NCI-H1436 treated with DMSO at 0.1 percent for 48 hours (cell line): ENCODE measurements at places on chromosomes 16 and 17.

DNA sequence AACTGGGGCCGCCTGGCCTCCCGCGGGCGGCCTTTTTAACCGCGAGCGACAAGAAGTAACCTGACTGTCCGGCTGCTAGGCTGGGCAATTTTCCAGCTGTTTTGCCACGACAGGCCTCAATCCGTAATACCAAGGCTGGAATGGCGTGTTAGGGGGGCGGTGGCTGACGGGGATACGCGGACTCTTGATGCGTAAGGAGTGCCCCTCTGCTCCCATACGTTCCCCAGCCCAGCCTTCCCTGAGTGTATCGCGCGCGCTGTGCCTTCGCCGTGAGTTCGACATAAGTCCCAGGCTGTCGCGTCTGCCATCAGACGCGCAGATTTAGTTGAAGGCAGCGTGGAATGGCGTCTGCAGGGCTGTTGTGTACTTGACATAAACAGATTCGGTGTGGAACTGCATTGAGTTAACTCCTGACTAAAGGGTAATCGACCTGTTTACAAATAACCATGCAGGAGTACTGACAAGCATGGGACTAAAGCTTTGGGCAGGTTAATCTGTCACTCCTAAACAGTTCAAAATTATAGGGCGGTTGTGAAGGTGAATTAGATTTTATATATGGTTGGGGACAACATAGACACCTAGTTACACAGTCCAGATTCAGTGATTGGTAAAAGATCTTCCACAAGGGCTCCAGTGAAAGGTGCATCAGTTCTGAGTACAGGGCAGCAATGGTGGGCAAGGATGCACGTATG lies 16.6 kb upstream of the ERN1 start:
- DNase-seq, result no peak

DNA sequence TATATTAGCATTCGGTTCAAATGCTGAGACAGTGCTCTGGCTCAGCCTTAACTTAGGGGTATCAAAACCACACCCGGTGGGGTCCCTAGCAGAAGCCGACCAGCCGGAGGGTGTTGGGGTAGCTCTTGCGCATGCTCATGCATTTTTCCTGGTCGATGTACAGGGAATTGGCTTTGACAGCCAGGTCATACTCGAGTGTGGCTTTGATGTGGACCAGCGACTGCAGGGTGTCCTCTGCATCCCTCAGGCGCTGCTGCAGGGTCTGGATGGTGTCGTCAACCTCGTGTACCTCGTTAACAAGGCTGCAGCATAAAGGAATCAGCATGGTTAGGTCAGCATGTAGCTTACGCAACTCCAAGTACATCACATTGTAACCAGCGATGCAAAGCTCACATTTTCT lies 37.5 kb downstream of the TEKT3 start:
- DNase-seq, result no peak

DNA sequence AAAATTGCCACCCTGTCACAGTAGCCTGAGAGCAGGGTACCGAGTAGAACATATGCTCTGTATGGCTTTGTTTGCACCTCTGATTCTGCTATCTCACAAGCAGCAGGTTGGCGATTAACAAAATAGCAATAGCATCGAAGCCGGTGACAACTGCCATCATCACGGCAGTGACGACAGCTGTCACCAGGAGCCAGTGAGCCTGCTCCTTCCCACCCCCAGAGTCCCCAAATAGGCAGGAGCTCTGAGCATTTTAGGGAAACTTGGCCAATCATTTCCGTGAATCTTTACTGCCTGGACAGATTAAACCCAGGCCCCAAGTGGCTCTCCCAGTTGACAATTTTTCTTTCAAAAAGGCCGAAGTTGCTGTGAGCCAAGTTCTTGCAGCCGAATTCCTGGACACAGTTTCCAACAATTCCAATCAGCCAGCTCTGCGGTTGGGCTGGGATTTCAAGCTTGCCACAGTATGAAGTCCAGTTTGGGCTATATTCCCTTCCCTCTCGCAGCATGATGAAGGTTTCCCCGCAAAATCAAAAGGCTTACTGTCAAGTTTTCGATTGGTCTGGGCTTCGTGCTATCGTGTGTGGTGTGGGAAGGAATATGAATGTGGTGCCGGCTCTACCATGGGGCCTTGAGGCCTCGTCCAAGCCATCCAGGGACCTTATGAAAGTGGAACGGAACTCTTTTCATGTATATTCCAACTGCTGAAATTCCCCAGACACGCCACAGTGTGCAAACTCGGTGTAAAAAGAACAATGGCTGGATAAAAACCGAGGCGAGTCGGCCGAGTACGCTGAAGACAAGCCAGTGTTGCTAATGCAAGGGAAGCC lies 186.6 kb downstream of the C16orf78 start:
- DNase-seq, result no peak

- no peak for DNase-seq
These were observed 164.7 kb downstream of the CNTNAP4 start for GRCh38 chr16:76441876-76442275.

GRCh38 chr17:57838453-57838852 lies 11.4 kb downstream of the MRPS23 start:
- DNase-seq, result no peak

DNA sequence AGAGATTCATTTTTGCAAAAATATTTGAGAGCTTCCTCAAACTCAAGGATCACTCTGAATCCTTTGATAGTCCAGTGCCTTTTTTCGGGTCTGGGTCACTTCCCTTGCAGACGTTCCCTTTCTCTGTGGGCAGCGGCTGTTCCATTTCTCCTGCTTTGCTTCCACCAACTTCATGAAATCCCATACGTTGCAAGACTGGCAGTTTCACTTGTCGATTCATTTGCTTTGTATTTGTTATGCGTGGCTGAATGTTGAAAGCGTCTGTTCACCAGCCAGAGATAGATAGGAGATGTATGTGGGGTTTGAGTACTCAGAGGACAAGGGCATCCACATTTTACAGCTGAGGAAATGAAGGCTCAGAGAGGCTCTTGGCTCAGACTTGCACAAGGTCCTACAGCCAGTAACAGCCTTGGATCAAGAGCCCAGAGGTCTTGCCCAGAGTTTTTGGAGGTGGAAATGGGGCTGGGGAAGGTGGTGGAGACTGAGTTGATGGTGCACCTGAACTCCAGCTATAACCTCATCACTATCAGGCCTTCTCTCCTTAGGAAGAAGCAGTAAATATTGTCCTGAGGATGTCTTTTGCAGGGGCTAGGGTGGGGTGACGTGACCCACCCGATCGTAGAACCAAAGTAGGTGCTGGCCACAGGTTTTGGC lies 1.3 kb upstream of the CCDC102A start:
- DNase-seq, result no peak

GRCh38 chr17:49447628-49448302 lies 33.1 kb upstream of the PHB1 start:
- DNase-seq, result no peak

- no peak for DNase-seq
These were observed 24.4 kb upstream of the CYTH1 start for GRCh38 chr17:78806451-78806850.

DNA sequence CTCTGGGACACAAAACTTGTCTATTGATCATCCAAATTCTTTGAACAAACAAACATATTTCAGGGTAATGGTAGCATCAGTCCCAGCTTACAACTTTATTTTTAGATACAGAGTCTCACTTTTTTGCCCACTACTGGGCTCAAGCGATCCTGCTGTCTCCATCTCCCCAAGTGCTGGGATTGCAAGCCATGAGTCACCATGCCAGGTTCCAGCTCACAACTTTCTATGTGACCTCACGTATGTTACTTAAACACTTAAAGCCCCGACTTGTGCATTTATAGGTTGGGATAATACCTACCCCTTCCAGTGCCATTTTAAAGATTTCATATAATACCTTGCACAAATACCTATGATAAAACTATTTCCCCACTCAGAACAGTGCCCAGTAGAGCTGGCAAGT lies 42.0 kb upstream of the KSR1 start:
- DNase-seq, result no peak

- no peak for DNase-seq
These were observed 234.9 kb downstream of the IRF8 start for GRCh38 chr16:86133847-86134375.

DNA sequence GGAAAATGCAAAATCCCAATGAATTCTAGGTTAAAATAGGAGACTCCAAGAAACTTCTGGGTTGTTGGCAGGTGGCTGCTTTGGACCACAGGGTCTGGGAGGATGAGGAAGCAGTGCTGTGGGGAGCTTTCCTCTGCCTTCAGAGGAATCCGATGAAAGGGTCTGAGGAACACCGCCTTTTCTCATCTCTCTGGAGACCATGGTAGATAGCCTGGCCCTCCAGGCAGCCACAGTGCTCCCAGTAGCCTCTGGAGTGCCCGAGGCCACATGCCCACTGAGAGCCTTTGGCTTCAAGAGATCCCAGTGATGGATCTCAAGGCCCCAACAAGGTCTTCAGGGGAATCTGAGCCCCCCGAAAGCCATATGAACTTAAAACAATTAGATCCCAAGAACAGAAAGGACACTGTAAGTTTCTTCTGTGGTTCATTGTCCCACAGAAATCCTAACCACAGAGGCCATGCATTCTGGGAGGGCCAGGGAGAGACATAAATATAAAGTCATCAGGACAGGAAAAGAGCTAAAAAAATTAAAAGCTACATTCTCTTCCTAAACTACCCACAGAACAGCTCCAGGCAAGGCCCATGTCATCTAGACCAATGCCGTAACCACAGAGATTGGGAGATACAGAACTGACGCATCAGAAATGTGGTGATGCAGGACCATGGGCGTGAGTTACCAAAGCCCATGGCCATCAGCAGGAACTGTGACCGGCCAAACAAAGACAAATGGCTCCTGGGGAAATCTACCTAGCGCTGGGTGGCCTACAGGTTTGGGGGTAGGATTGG lies 24.3 kb downstream of the TK2 start:
- no peak for DNase-seq

DNA sequence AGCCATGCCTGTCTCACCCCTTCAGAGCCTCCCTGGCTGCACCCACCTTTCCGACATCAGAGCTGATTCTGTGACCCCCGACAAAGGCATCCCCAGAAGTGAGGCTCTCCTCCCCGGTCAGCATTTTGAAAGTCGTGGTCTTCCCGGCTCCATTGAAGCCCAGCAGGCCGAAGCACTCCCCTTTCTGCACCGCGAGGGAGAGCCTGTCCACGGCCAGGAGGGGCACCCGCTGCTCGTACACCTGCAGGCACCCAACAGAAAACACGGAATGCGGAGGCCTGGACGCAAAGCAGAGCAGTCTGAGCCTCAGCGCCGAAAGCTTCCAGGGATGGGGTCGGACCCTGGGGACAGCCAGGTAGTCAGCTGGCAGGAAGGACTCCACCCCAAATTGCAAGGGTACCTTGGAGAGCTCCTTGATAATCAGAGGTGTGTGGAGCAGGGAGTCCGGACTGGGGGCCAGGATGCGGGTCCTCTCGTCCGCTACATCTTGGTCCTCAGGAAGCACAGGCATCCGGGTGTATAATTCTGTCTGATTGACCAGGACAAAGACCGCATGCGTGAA lies 13.1 kb upstream of the RNPS1 start:
- no peak for DNase-seq

DNA sequence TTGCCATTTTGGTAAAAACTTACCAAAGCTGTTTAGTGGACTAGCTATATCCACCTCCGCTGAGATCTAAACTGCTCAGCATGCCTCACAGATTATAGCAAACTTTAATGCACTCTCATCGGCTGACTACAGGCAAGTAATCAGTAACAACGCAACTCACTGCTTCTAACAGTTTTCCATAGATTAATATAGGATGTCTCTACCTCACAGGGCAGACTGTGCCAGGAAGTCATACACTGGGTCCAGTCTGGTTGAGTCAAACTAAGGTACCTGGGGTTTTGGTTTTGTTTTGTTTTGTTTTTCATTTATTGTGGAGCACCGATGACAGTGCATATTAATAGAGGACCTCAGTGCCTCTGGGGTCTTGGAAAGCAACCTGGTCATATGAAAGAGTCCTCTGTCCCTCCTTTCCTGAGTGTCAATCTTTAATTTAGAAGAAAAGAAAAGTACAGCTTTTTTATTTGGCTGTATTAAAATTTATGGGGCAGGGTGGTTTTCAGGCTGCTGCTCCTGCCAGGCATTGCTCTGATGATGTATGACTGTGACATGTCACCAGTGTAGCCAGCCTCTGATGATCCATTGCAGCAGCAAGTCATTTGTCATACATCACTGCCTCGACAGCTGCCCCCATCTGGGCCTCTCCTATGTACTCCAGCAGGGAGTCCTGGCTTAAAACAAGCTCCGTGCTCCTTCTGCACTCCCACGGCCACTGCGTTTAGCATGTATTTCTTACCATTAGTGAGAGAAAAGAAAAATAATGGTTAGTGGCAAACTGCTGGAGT lies 854.1 kb downstream of the KCNJ2 start:
- DNase-seq, result no peak

DNA sequence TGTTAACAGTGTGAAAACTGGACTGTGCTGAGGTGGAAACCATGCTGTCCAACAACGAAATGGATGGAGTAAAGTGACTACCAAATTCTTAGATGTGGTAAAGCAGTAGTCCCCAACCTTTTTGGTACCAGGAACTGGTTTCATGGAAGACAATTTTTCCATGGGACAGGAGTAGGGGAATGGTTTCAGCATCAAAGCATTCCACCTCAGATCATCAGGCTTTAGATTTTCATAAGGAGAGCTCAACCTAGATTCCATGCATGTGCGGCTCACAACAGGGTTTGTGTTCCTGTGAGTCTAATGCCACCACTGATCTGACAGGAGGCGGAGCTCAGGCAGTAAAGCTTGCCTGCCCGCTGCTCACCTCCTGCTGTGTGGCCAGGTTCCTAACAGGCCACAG lies 11.5 kb downstream of the SLX4 start:
- no peak for DNase-seq

DNA sequence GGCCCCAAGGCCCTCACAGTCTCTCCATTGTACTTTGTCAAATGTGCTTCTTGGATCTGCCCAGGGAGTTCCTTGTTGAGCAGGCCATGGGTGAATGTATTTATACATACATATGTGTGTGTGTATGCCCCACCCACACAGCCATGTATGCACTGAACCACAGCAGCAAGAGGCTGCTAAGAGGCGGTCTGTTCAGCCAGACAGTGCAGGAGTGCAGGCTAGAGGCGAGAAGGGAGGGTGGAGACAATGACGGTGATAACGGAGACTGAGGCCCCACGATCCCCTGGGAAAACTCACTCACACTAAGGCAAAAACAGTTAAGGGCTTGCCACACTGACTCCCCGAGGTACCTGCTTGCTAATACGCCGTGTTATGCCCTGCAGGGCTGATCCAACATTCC lies 151.0 kb upstream of the CDC42EP4 start:
- DNase-seq, result peak; percentile 51

DNA sequence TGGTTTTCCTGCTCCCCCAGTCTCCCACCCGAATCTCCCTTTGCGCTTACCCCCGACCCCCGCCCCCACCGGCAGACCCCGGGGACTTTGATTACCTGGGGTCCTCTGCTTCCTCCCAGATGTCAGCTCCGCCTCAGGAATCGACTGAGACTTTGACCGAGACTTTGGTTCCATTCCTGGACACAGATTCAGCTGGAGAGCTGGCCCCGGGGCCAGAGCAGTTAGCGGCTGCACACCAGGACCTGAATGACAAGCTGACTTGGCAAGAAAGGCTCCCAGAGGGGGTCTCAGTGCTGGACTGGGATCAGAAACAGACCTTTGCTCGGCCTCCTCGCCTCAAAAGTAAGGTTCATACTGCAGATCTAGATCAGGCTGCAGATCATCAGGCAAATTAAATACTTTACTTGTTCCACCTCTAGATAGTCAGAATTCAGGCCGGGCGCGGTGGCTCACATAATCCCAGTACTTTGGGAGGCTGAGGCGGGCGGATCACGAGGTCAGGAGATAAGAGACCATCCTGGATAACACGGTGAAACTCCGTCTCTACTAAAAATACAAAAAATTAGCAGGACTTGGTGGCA lies 60.3 kb upstream of the FBXO47 start:
- no peak for DNase-seq

- DNase-seq, result no peak
These were observed 44.8 kb downstream of the PRMT7 start for GRCh38 chr16:68355447-68356248.
